ENCODE measurements at places on chromosomes 2 and 18. TPM values are rescaled to one million over a fixed set of nuclear protein-coding genes. Genes with fewer than 3 reads are reported as not detected.

Gene PCARE
- total RNA-seq = 2.2 TPM

Gene RIT2
- not detected for total RNA-seq

Gene RNF125
- total RNA-seq = 5.6 TPM

GRCh38 chr18:76996429-76996828 is 136.2 kb downstream of the MBP start:
- H3K4me1 ChIP-seq = peaks cover 6% of the 10 kb centered on the region
- H3K27me3 ChIP-seq = no peaks in the 10 kb centered on the region
- DNase-seq = no peak
- no peak overlapping the region for H3K4me3 ChIP-seq
- H3K36me3 ChIP-seq = no peaks in the 10 kb centered on the region

- H3K4me3 ChIP-seq = no peak overlapping the region
- no peaks in the 10 kb centered on the region for H3K36me3 ChIP-seq
- DNase-seq = no peak
- H3K27ac ChIP-seq = no peak overlapping the region
Measured at GRCh38 chr2:202185156-202185555, 53.2 kb downstream of the SUMO1 start.

- H3K4me3 ChIP-seq = no peak overlapping the region
- H3K4me1 ChIP-seq = no peaks in the 10 kb centered on the region
- DNase-seq = no peak
- no peak overlapping the region for H3K27ac ChIP-seq
- no peaks in the 10 kb centered on the region for H3K36me3 ChIP-seq
Measured at GRCh38 chr2:2742726-2743125, 411.7 kb upstream of the MYT1L start.

GRCh38 chr18:50986360-50987087 is 18.7 kb downstream of the ELAC1 start:
- peaks cover 8% of the 10 kb centered on the region for H3K36me3 ChIP-seq
- H3K4me3 ChIP-seq = no peak overlapping the region
- H3K27me3 ChIP-seq = no peaks in the 10 kb centered on the region
- DNase-seq = no peak
- no peak overlapping the region for H3K27ac ChIP-seq
- H3K4me1 ChIP-seq = no peaks in the 10 kb centered on the region

GRCh38 chr2:127047716-127048617 is 59.0 kb downstream of the BIN1 start:
- no peaks in the 10 kb centered on the region for H3K4me1 ChIP-seq
- no peak overlapping the region for H3K27ac ChIP-seq
- H3K4me3 ChIP-seq = no peak overlapping the region
- H3K36me3 ChIP-seq = no peaks in the 10 kb centered on the region
- no peaks in the 10 kb centered on the region for H3K27me3 ChIP-seq

- no peaks in the 10 kb centered on the region for H3K4me1 ChIP-seq
- no peak overlapping the region for H3K27ac ChIP-seq
- no peak for DNase-seq
- H3K27me3 ChIP-seq = no peaks in the 10 kb centered on the region
- no peak overlapping the region for H3K4me3 ChIP-seq
Measured at GRCh38 chr2:51710222-51710621, 678.3 kb upstream of the NRXN1 start.

DNA sequence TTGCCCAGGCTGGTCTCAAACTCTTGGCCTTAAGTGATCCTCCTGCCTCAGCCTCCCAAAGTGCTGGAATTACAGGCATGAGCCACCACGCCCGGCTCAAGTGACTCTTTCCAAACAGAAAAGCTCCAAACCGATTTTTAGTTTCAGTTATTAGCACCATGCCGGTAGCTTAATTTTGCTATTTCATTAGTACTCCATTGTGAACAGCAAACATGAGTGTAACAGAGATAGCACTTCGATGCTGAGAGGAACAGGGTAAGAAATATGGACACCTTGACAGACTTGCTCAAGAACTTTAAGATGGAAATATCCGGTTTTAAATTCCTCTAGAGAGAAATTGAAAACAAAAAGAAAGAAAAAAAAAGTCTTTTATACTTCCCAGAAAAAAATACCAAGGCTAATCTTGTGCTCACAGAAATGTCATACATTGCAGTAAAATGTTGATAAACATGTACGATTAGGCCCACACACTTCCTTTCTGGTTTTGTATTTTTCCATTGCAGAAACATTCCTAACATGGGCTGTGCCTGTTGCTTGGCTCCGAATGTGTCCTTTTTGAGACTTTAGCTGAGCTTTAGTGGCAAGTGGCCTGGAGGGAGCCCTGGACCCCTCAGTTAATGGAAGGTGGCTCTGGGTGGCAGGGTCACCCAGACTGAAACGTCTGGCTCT is 18.3 kb downstream of the FHL2 start:
- H3K27ac ChIP-seq = peak overlapping the region; percentile 63
- peak; percentile 61 for DNase-seq
- peaks cover 78% of the 10 kb centered on the region for H3K4me1 ChIP-seq
- H3K36me3 ChIP-seq = peaks cover 36% of the 10 kb centered on the region
- H3K27me3 ChIP-seq = no peaks in the 10 kb centered on the region
- no peak overlapping the region for H3K4me3 ChIP-seq
